Left cardiac atrium (tissue), 4 donors: ENCODE measurements at places on chromosomes 4 and X. TPM values are rescaled to one million over a fixed set of nuclear protein-coding genes. Genes with fewer than 3 reads are reported as not detected.

DNA sequence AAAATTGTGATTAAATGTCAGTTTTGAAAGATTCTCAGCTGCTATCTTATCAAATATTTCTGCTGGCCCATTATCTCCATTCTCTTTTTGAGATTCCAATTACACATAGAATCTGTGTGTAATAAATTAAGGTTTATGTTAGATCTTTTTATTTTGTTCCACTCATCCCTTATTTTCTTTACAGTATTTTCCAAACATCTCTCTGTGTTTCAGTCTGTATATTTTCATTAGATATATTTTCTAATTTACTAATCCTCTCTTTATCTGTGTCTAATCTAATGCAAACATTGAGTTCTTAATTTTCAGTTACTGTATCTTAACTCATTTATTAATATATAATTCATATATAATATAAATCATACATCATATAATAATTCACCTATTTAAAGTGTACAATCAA lies 268.7 kb downstream of the DCHS2 start:
- no peak for DNase-seq

DNA sequence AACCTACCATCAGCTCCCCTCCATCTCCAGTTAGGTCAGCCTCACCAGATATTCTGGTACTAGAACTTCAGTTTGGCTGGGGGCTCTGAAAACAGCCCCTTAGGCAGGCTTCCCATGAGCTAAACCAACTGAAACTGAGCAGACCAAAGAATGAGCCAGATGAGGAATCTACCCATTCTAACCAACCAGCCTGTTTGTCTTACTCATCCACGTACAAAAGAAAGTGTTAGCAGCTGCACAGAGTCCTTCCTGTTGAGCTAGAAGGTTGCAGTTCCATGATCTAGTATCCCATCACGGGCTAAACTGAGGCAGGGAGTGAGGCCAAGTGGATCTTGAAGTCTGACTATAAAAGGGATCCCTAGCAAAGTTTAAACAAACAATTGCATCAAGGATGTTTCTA lies 17.5 kb downstream of the MAGEA9B start:
- DNase-seq = no peak

NPY2R gene
- 0.35 TPM for total RNA-seq

TRPC3 gene
- 0.15 TPM for total RNA-seq

STBD1 gene
- 36.7 TPM for total RNA-seq
